Hematopoietic multipotent progenitor cell treated with erythropoietin and hydrocortisone succinate and interleukin-3 and kit ligand, for 4 days (in vitro differentiated cells): ENCODE measurements at places on chromosomes 11 and 22.

GRCh38 chr11:58494101-58494500, 13.8 kb downstream of the OR5B21 start:
- DNase-seq = no peak

DNA sequence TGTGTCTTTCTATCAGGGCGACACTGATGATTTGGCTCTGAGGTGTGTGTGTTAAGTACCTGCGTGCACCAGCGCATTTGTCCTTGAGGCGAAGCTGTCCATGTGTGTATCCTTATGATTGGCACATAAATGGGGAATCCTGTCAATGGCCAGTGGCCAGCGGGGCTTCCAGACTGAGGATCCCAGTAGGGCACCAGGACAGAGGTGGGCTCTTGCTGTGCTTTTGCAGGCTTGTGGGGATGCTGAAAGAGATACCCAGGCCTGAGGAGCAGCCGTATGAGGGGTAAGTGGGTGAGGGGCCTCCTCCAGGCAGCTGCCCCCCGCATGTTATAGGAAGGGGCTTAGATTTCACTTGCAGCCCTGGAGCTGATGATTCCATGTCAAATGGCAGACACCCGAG, 156.8 kb downstream of the ST3GAL4 start:
- DNase-seq = no peak

DNA sequence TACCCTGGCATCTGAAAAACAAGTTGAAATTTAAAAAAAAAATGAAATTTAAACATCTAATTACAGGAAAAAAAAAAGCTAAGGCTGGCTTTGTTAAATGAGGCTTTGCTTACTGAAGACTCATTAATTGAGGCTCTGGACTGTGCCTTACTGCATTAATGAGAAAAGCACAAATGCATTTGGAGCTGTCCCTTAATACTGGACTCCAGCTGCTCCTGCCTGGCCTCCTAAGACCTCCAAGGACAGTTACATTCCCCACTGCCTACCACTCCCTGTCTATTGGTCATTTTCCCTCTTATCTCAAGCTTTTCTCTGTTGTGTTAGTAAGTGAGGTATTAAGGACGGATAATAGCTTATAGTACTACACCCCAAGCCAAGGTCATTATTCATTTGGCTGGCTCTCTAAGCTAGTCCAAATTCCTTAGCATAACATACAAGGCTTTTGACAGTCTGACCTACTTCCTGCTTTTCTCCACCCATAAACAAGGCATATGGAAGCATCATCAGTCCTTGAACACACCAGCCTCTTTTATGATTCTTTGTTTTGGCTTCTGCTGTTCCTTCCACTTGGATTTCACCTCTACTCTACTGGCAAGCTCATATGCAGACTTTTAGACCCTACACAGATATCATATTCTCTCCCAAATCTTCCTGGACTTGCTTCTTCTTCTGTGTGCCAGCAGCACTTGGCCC, 62.5 kb downstream of the USP35 start:
- no peak for DNase-seq

DNA sequence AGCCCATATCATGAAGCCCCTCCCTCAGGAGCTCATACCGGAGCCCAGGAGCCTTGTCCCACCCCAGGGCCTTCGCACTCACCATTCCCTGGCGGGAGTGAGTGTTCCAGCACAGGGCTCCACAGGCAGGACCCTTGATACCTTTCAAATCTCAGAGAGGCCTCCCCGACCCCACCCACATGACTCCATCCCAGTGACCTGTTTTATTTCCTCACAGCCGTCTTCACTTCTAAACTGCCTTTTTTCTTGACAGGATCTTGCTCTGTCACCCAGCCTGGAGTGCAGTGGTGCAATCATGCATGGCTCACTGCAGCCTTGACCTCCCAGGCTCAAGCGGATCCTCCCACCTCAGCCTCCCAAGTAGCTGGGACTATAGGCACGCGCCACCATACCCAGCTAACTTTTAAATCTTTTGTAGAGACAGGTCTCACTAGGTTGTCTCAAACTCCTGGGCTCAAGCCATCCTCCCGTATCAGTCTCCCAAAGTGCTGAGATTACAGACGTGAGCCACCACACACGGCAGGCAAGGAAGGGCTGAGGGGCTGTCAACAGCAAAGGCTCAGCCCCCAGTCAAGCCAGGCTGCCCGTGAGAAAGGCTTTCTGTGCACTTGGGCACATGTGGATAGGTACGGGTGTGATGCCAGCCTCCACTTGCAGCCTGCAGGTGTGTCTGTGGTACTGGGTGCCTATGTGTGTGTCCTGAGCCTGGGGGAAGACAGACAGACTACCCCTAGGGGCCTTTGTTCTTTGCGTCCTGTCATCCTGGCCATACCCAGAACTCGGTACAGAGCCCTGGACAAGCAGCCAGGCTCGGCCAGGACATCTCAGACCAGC, 9.3 kb downstream of the RPL3 start:
- DNase-seq = no peak

- DNase-seq = peak; percentile 81
These were observed 11.3 kb upstream of the GDPD5 start for GRCh38 chr11:75536786-75537641.

DNA sequence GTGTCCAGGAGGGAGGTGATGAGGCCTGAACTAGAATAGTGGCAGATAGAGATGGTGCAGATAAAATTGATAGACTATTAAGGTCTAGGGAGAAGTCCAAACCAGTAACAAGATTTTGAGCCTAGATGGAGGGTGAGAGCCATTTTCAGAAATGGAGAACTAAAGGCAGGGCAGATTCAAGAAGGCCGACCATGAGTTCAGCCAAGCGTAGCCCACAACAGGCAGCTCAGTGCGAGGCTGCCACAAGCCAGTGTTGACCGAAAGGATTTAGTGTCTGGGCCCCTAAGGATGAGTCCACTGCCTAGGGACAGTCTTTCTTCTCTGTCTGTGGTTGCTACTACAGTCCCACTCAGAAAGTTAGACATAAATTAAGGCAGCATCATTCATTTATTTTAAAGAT, 51.7 kb downstream of the PPP2R1B start:
- no peak for DNase-seq

- DNase-seq = no peak
These were observed 117.6 kb upstream of the THY1 start for GRCh38 chr11:119540370-119541125.

GRCh38 chr11:60859616-60860250, 4.0 kb upstream of the PTGDR2 start:
- no peak for DNase-seq

DNA sequence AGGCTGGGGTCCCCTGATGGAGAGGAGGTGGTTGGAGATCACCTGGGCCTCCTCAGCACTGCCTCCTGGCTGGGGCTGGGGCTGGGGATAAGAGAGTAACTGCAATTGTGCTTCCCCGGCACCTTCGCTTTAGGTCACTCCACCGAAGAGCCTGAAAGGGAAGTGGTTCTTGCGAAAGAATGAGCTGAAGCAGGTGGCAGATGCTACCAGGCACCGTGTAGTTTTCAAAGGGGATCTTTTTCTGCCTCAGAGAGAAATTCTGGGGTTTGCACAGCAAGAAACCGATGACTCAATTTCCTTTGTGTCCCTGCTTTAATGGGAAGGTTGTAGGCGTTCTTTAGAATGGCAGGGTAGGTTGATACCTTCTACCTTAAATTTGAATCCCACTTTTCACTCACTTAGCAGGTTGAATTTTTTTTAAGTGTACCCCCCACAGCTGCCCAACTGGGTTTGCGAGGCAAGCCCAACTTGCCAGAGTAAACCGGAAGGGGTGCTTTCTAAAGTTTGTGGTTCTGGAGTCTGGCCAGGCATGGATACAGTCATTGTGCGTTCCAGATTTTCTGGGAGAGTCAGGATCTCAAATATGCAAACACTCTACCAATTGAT, 5.3 kb downstream of the CD44 start:
- peak; percentile 75 for DNase-seq

GRCh38 chr11:8459711-8460399, 134.2 kb downstream of the STK33 start:
- DNase-seq = no peak

GRCh38 chr11:71976551-71976950, 22.2 kb upstream of the IL18BP start:
- peak; percentile 17 for DNase-seq

GRCh38 chr11:127074151-127074761, 73.7 kb upstream of the KIRREL3 start:
- peak; percentile 7 for DNase-seq

DNA sequence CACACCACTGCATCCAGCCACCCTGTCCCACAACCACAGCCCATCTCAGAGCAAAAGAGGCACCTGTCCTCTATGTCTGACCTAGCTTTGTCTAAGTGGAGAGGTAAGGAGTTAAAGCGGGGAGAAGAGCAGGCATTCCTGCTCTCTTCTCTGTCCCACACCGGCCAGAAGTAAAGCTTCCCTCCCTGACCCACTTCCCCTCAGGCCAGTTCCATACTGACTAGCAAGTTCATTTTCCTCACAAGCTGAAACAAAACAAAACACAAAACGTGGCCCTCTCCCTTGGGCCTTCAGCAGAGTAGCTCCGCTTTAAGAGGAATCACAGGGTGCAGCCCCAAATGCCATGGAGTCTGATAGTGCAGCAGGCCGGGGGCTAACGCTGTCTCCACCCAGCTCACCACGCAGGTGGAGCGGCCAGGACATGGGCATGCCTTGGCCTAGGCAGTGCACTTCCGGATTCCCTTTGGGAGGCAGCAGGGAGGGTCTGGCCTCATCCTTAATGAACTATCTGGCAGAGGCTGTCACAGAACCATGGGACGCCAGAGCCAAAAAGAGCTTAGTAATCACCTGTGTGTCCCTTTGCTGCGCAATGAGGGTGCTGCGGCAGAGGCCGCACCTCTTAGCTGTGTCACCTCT, 34.0 kb downstream of the FLI1 start:
- DNase-seq = no peak

DNA sequence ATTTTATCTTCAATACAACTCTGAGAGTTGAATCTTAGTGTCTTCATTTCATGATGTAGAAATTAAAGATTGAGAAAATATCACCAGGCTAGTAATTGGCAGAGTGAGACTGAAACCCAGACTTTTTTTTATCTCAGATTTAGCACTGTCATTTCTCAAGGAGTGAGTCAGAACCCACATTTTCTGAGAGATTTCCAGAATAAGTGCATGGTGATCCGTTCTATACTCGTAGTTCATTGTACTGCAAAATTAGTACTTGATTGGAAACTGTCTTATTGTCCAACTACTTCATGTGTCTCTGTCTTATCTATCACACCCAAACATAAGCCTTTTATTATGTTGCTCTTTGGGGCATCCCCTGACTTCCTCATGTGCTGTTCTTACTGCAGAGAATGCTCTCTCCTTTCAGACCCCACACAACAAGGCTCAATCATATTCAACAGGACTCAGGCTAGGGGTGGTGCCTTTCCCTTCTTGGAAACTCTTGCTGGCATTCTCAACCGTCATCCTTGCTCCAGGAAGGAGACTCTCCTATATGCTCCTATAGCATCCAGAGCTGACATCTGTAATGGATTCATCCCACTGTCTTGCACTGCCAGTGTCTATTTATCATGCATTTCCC, 76.7 kb upstream of the BLID start:
- no peak for DNase-seq

GRCh38 chr22:46528121-46528610, 9.3 kb downstream of the CELSR1 start:
- DNase-seq = peak; percentile 74

DNA sequence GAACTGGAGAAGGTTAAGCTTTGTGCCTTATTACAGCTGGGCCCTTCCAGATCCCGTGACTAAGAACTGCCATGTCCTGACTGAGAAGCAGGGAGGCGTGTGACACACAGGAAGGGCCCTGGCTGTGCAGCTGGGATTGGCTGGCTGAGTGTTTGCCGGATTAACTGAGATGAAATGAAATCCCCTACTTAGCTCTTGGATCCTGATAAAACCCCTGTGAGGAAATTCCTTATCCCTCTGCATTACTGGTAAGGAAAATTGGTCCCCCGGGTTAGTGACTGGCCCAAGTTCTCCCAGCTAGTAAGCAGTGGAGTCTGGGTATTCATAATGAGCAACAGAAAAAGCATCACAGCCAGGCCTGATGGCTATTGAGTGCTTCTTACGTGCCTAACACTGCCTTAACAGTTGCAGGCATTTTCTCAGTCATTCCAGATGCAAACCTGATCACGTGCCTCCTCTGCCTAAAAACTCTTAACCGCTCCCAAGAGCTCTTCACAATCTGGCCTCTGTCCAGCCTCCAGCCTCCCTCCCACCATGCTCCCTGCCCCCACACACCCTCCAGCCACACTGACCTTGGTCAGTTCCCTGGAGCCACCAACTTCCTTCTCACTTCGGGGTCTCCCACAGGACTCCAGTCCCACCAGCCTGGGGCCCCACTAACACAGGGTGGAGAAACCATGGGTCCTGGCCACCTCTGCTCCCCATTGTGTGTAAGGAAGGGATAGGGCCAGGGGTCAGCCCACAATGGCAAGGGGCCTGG, 37.8 kb downstream of the ARRB1 start:
- no peak for DNase-seq

GRCh38 chr11:96168623-96169022, 174.4 kb downstream of the MAML2 start:
- peak; percentile 42 for DNase-seq

DNA sequence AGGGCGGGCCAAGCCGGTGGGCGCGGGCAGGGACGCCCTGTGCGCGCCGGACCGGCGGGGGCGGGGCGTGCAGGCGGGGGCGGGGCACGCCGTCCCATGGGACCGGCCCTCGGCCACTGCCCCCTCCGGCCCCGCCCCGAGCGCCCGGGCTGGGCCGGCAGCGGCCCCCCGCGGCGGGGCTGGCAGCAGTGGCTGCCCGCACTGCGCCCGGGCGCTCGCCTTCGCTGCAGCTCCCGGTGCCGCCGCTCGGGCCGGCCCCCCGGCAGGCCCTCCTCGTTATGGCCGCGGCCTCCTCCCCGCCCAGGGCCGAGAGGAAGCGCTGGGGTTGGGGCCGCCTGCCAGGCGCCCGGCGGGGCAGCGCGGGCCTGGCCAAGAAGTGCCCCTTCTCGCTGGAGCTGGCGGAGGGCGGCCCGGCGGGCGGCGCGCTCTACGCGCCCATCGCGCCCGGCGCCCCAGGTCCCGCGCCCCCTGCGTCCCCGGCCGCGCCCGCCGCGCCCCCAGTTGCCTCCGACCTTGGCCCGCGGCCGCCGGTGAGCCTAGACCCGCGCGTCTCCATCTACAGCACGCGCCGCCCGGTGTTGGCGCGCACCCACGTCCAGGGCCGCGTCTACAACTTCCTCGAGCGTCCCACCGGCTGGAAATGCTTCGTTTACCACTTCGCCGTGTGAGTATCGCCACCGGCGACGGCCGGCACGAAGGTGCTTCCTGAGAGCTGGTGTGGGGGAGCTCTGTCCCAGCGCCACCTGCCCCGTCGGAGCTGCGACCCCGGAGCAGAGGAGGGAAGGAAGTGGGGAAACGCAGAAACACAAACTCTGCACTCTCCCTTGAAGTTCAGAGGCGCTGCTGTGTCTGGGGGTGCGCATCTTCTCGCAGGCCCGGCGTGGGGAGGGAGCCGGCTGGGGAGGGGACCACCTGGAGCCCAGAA, at the start of gene KCNQ1:
KCNQ1 (plus strand) TSS at position 188 of the 925 bp plus-strand sequence; CDS start at position 279, 91 bp downstream.
- peak; percentile 72 for DNase-seq

GRCh38 chr11:19561011-19561410, 151.6 kb upstream of the NAV2 start:
- DNase-seq = no peak

- DNase-seq = peak; percentile 89
These were observed 19.0 kb upstream of the E2F8 start for GRCh38 chr11:19259487-19260345.

DNA sequence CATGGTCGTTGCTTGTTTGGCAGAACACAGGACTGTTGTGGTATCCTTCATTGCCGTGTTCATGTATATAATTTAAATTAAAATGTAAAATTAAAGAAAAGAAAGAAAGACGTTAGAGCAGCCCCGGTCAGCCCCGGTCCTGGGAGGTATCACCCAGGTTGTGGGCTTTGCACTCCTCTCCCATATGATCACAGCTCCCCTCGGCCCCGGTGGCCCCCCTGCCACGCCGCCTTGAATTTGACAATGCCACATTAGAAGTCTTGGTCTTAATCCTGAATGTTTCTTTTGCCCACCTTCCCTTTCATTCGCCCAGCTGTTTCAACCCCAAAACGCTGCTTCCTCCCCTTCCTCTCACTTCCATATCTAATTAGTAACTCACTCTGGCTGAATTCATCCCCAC, 11.4 kb downstream of the APOBEC3A start:
- no peak for DNase-seq
